ENCODE measurements at places on chromosomes 3 and 15.

DNA sequence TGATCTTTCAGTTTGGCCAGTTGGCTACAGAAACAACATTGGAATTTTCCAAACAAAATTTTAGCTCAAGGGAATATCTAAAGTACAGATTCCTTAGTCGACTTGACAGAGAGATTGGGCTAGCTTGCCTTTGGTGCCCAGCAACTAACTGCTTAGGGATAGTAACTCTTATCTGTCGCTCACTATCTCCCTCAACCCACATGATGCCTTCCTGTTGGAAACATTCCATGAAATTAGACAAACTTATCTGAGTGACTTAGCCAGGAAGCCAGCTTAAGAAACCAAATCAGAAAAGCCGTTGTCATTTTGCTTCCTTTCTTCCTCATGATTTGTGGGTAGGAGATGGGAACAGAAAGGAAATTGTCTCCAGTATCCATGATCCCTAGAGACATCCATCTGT lies 791.2 kb downstream of the AGBL1 start:
- no peak for DNase-seq

DNA sequence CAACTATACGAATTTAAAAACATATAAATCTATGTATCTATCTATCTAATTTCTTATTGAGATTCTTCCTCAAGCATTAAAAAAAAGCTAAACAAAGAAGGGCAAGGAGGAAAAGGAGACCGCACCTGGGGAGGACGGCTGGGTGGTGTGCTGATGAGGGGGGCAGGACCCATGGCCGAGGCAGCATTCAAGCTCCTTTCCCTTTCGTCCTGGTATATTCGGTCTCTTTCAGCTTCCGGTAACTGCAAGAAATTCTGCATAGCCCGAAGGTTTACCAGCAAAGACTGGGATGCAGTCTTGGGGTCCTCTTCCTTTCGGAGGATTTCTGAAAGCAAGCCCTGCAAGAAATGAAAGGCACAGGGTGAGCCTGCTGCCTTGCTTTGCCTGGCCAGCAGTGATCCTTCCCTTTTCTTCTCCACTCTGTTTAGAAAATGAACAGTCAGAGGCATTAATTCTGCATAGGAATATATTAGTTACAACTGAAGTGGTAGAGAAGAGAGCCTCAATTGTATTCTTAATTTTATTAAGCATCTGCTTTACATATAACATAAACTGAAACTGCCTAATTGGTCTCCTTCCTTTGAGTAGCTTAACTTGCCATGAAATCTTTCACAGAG lies 38.8 kb downstream of the SATB1 start:
- peak; percentile 5 for DNase-seq

DNA sequence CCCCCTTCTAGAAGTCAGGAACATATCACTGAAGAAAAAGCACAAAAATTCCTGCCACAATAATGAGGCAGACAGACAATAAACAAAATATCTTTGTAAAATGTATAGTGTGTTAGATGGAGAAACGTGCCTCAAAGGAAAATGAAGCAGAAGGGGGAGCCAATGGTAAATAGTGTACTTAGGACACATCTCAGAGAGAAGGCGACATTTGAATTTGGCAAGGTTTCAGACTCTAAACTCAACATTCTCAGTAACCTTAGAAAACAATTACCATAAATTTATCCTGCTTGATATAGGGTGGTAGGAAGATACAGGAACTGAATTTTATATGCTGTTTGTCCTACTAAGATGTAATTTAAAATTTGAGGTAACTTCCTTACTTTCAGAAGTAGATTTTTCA lies 52.6 kb upstream of the PTX3 start:
- no peak for DNase-seq

DNA sequence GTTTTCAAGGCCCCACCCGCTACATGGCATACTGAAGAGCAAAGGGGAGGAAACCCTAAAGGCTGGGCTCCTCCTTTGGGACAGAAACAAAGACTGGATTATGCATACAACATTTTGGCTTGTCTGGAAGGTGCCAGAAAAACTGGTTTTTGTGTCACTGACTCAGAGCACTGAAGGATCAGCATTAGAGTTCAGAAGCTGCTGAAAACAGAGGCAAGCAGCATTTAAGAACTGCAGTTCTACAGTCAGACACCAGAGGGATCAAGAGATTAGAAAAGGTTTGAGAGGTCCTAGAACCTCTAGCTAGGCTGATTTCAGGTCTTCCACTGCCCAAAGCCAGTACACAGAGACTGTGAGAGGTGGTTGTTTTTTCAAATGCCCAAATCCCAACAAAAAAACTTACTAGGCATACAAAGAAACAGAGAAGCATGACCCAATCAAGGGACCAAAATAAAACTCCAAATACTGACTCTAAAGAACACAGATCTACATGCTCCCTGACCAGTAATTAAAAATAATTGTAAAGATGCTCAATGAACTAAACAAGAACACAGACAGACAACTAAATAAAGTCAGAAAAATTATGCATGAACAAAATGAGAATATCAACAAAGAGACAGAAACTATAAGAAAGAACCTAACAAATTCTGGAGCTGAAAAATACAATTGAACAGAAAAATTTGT lies 91.2 kb downstream of the SENP2 start:
- peak; percentile 82 for DNase-seq

GRCh38 chr3:21477541-21478288 lies 273.3 kb downstream of the ZNF385D start:
- DNase-seq = peak; percentile 49

GRCh38 chr3:113231827-113232253 lies 20.5 kb downstream of the BOC start:
- DNase-seq = peak; percentile 90

DNA sequence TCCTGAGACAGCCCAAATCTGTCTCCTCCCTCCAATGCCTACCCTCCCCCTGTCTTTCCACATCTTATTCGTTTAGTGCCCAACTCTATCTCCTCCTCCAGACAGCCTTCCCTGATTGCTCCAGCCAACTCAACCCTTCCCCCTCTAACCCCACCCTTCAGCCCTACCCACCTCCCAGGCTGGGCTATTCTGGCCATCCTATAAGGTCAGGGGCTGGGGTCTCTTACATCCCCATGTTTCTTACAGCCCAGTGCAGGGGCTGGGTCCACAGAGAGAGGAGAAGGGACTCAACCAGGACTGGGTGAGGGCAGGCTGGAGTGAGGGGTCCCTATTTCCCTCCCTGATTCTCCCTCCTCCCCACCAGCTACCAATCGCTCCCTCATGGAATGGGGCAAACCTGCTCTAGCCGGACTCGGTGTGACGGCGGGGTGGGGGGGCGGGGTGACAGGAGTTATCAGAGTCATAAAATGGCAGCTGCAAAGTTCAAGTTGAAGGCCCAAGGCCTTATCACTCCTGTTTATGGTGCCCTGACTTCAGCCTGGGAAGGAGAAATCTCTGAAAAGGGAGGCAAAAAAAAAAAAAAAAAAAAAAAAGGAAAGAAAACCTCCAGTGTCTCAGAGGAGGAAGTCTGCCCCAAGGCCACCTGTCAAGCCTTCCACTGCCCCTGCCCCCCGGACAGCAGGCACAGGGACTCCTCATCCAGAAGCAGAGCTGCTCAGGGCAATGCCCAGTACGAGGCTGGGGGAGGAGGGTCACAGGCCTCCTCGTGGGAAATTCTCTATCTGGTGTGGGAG lies 2.1 kb downstream of the VIPR1 start:
- no peak for DNase-seq

- DNase-seq = no peak
Observed at GRCh38 chr3:11653298-11654055, 9.8 kb upstream of the VGLL4 start.

GRCh38 chr15:88745065-88745464 lies 58.2 kb upstream of the ACAN start:
- DNase-seq = no peak

GRCh38 chr3:172329070-172329469 lies 119.2 kb downstream of the GHSR start:
- DNase-seq = no peak

DNA sequence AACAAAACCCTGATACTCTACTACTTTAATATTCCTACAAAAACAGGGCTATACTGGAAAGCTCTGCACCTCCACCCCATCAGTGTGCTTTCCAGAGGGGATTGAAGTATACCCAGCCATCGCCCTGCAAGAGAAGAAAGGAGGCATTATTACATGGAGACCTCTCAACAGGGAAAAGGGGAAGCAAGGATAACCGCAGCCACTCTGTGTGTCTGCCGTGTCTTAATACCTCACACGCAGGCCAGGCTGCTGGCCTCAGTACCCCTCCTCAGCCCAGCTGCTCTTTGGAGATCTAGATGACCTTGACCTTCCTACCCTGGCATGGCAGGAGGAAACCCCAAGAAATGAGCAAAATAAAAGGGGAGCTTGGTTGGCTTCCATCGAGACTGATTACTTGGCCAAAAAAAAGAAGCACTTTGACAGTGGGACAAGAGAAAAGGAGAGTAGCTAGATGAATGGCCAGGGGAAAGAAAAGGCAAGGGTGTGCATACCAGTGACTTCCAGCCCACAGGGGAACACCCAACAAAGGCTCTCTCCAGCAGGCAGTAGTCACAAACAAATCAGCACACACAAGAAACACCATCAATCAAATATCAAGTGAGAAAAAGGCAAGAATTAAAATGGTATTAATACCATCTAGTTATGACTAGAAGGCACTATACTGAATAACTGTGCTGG lies 129.4 kb downstream of the STT3B start:
- DNase-seq = no peak

- DNase-seq = peak; percentile 51
Observed at GRCh38 chr3:172104471-172105072, 65.2 kb downstream of the FNDC3B start.

DNA sequence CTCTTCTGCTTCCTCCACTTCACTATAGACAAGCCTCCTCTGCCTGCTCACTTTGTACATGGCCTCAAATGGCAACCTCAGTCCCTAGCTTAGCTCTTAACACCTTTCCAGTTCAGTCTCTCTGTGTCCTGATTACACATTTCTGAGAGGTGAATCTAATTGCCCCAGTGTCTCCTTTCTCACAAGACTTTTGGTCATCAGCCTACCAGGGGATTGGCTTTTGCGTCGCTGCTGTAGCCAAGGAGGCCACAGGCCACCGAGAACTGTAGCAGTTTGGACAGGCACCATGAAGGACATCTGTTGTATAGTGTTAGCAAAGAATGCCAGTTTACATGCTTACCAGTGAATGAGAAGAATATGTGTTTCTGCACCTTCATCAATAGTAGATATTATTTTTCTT lies 8.5 kb downstream of the IREB2 start:
- no peak for DNase-seq

DNA sequence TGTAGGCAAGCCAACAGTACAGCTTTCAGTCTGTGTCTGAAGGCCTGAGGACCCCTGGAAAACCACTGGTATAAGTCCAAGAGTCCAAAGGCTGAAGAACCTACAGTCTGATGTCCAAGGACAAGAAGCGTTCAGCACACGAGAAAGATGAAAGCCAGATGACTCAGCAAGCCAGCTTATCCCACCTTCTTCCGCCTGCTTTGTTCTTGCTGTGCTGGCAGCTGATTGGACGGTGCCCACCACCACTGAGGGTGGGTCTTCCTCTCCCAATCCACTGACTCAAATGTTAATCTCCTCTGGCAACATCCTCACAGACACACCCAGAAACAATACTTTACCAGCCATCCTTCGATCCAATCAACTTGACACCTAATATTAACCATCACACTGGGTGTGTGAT lies 59.0 kb upstream of the PDZRN3 start:
- DNase-seq = no peak

DNA sequence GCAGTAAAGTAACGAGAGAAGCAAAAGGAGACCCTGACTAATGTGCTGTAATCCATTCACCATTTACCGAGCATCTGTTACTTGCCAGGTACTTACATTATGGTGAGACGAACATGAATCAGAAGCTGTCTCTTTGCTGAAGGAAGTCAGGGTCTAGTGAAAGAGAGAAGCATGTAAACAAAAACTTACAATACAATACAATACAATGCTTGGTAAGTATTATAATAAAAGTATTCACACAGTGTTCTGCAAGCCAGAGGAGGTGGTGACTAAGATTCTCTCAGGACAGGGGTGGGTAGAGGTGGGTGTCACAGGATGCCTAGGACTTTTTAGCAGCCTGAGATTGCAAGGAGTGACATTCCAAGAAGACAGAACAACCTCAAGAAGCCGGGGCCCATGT lies 50.2 kb upstream of the MGA start:
- no peak for DNase-seq

DNA sequence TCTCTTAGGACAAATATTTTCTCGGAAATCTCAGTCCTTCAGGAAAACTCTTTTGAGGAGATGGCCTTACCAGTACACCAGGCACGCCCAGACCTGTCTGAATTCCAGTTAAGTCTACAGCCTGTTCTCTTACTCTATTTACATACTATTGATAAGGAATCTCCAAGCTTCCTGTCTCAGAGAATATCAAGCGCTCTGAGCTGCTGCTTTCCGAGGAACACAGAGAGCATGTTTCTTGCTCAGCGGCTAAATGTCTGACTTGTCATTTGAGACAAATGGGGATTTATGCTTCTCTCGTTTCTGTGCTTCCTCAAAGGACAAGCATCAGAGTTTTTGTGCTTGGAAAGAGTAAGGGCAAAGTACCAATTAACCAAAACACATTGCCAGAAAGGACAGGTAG lies 112.4 kb upstream of the CCDC54 start:
- no peak for DNase-seq

GRCh38 chr3:13785853-13786436 lies 93.9 kb downstream of the WNT7A start:
- DNase-seq = no peak

DNA sequence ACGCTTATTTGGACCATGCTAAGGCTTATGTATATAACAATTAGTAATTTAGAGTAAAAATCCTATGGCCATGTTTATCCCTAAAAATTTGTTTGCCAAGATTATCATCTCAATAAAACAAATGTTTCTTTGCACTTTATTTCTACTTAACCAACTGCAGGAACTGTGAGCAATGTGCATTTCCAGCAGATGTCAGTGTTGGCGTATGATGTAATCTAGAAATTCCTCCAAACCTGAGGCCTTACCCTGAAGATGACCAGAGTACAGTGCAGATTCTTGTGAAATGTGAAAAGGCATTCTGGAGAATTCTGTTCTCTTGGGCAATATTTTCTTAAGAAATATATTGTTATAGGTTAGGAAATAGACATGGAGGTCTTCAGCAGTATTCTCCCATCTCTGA lies 205.9 kb downstream of the MBNL1 start:
- DNase-seq = peak; percentile 71

- no peak for DNase-seq
Observed at GRCh38 chr15:37101980-37102304, 1.6 kb upstream of the MEIS2 start.

- no peak for DNase-seq
Observed at GRCh38 chr3:179565496-179565895, 2.8 kb downstream of the ACTL6A start.

DNA sequence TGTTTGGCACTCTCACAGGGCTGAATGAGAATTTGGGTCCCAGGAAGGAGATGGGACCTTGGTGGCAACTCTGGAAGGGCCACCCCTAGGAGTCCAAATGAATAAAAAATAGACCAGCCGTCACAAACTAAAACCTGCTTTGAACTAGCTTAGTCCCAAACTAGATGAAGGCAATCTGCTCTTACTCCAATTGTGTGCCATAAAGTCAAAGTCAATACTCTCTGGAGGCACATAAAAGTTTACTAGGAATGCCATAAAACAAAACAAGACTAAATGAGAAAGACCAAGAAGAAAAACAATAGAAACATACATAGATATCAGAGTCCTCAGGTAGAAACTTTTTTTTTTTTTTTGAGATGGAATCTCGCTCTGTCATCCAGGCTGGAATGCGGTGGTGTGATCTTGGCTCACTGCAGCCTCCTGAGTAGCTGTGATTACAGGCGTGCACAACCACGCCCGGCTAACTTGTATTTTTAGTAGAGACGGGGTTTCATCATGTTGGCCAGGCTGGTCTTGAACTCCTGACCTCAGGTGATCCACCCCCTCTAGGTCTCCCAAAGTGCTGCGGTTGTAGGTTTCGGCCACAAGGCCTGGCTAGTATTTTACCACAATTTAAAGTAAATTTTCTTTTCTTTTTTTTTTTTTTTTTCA lies 8.1 kb downstream of the GOLGA6L2 start:
- no peak for DNase-seq
